Kidney tubule cell (primary cell): ENCODE measurements at places on chromosomes 2 and 18.

GRCh38 chr2:159817283-159817682 is 19.3 kb upstream of the CD302 start:
- DNase-seq = no peak

DNA sequence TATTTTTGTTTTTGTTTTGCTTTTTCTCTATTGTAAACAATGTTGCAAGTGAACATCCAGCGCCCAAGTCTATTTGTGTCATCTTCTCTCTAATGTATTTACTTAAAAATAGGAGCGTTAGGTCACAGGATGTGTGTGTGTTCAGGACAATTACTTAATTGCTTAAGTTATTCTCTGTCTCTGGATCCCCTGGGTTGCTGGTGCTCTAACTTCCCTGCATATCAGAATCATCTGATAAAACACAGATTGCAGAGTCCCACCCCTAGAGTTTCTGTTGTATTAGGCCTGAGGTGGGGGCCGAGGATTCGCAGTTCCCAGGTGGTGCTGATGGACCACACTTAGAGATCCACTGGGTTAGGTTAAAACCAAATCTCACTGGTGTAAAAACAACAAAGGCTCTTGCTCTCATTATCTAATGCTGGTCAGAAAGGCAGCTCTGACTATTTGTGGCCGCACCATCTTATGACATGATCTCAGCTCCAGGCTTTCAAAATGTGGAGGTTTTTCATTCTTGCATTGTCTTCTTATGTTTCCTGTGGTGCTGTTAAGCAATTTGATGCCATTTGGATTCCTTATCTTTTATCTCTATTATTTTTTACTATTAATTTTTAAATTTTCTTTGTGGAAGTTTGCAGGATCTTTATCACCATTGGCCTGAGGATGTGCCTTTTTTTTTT is 87.7 kb downstream of the CLIP4 start:
- no peak for DNase-seq

DNA sequence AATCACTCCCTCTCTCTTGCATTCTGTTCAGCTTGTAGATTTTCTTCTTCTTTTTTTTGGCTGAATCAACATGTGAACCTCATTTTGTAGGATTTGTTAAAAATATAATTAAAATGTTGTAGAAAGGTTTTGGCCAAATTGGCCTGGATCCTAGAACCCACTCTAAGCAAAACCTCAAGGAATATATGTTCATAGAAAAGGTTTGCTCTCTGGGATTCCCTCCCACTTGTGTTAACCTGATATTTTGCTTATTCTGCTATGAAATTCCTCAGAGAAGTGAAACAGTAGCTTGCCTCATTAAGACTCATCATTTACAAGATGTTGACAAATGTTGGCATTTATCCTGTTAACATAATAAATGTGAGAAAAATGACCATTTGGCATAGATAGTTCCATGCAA is 456.7 kb downstream of the TMEM182 start:
- no peak for DNase-seq

DNA sequence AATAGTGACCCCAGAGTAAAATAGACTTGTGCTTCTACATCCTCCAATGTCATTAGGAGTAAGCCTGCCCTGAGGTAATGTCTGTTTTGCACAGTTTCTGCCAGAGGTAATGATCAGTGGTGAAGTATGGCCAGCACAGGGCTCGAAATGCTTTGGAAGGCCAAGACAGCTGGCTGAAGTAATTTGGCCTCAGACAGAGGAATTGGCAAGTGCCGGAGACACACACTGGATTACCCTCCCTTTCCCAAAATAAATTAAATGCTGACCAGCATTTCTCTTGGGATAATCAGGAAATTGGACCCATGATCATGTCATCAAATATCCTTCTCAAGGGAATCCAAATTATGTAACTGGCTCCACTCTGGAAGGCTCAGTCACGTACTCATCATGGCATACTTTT is 379.0 kb upstream of the CHST9 start:
- no peak for DNase-seq

DNA sequence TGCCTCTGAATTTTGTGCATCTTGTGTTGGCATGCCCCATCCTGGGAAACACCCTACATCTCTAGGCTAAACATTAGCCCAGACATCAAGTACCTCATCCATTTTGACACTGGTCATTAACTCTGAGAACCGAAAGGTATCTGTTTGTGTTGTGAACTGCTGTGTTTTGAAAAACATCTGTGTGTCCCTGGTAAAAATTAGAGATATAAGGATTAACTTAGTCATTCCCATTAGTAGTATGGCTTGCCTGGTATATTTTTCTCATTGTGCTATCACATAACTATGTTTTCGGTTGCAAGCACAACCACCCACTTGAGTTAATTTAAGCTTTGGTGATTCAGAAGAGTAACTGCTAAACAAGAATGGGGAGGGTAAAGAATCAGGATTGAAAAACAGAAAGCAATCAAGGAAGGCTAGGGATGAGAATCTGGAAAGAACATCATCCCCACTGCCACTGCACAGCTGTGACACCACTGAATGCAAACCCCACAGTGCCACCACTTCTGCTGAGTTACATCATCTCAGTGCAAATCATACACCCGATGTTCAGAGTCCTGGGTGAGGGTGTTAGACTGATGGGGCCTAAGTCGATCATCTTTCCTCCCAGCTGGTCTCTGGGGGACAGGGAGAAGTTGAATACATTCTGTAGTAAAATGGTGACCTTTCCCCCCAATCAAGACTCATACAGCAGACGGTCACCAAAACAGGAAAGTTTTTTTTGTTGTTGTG is 234.0 kb downstream of the EPHA4 start:
- peak; percentile 54 for DNase-seq

- DNase-seq = no peak
Observed at GRCh38 chr2:197001921-197002320, 75.4 kb upstream of the PGAP1 start.

- DNase-seq = peak; percentile 33
Observed at GRCh38 chr18:26185267-26185666, 41.0 kb upstream of the TAF4B start.

DNA sequence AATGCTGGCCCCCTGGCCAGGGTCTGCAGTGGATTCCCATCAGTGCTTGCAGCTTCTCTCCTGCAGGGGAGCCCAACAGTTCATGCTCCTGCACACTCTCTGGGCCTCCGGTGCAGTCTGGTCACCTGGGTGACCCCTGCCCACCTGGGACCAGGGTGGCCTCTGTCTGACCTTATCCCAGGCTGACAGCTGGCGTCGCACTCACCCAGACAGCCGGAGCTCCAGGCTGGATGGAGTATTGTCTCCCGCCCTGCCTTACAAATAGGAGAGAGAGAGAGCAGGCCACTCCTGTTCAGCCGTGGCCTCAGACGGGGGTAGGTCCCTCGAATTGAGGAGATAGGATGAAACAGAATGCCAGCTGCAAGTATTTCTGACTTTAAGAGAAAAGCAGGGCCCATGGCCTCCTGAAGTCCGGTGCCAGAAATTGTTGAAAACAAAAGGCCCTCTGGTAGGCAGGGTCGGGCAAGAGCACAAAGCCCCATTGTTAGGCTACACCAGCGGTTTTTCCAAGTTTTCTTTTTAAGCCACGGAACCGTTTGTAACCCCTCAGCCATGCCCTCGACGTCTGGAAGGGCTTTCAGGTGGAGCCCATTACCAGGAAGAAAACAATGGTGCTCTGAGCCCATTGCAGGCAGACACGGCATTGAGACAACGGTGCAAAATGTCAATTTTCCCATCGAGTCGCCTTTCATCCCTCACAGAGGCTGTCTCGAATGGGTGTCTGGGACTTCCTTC is 258.4 kb downstream of the BCL11A start:
- no peak for DNase-seq

DNA sequence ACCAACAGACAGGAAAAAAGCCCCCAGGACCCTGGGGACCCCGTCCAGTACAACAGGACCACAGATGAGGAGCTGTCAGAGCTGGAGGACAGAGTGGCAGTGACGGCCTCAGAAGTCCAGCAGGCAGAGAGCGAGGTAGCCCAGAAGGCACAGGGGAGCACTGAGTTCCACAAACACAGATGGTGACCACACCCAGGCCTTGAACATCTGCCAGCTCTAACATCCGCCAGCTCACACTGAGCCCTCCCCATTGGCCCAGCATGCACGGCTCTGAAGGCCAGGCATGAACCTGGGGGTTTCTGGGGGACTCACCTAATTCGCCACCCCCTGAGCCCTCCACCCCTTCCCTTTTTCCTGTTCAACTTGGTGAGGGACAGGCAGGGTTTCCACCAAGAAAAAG is 25.6 kb upstream of the PRLH start:
- DNase-seq = no peak

DNA sequence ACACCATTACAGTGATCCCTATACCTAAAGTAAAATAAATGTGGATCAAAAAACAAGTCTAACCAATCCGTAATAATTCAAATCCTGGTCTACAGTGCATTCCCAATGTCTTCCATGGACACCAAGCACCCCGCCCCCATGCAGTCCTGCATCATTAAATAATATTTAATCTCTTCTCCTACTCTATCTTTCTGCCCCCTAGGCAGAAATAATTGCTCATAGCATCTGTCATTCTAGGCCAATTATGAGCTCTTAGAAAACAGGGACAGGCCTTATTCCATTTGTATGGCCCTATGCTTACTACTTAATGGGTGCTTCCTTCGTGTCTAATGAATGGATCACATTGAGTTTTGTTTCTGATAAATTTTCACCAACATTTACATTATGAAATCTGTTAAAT is 66.4 kb downstream of the PAX3 start:
- DNase-seq = no peak
